Panc1 (cell line): ENCODE measurements at places on chromosomes 12 and 14. TPM values are rescaled to one million over a fixed set of nuclear protein-coding genes. Genes with fewer than 3 reads are reported as not detected.

The KLRG1 gene
- total RNA-seq, result 0.69 TPM

The GUCY2C gene
- total RNA-seq, result 0.13 TPM

GRCh38 chr14:22487941-22488340 lies 101.1 kb downstream of the DAD1 start:
- no peaks in the 10 kb centered on the region for H3K4me1 ChIP-seq
- no peak for DNase-seq
- H3K36me3 ChIP-seq, result no peaks in the 10 kb centered on the region
- no peak overlapping the region for H3K4me3 ChIP-seq
- peaks cover 8% of the 10 kb centered on the region for H3K27me3 ChIP-seq

- H3K36me3 ChIP-seq, result no peaks in the 10 kb centered on the region; the same call in 1 of the 2 replicates
- peaks cover 32% of the 10 kb centered on the region for H3K4me1 ChIP-seq
- H3K27me3 ChIP-seq, result no peaks in the 10 kb centered on the region
- peak overlapping the region; percentile 81 for H3K27ac ChIP-seq
- DNase-seq, result no peak
Observed at GRCh38 chr12:96195845-96196451, 1.8 kb downstream of the ELK3 start.

The OTUB2 gene
- 3.4 TPM for total RNA-seq

The DPY19L2 gene
- total RNA-seq, result 6.6 TPM

The TOMM20L gene
- not detected for total RNA-seq

DNA sequence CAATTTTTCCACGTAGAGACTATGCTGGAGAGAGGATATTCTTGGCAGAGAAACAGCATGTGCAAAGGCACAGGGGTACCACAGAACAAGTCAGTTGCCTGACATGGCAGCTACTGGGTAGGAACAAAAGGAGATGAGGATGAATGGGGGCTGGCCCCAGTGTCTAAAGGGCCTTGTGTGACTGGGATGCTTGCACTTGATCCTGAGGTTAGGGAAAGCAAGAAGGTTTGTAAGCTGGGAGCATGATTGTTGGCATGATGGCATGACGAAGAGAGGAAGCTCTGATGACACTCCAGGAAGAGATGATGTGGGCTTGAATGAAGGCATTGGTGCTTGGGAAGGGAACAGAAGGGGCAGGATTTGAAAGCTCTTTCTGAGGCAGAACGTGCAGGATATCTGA lies 139.1 kb downstream of the ZFP36L1 start:
- H3K4me3 ChIP-seq, result no peak overlapping the region
- H3K36me3 ChIP-seq, result no peaks in the 10 kb centered on the region
- DNase-seq, result no peak
- no peaks in the 10 kb centered on the region for H3K4me1 ChIP-seq
- no peaks in the 10 kb centered on the region for H3K27me3 ChIP-seq
- no peak overlapping the region for H3K27ac ChIP-seq

The MGAT4C gene
- not detected for total RNA-seq

- H3K4me3 ChIP-seq, result no peak overlapping the region
- no peak for DNase-seq
- H3K36me3 ChIP-seq, result no peaks in the 10 kb centered on the region
- H3K4me1 ChIP-seq, result peaks cover 36% of the 10 kb centered on the region
- peak overlapping the region; percentile 46 for H3K27ac ChIP-seq
- no peaks in the 10 kb centered on the region for H3K27me3 ChIP-seq
Observed at GRCh38 chr14:64715628-64716412, 11.6 kb downstream of the PLEKHG3 start.

- DNase-seq, result no peak
- no peak overlapping the region for H3K4me3 ChIP-seq
- H3K27ac ChIP-seq, result no peak overlapping the region
- peaks cover 20% of the 10 kb centered on the region for H3K4me1 ChIP-seq
Observed at GRCh38 chr12:89700191-89700810, 8.3 kb downstream of the ATP2B1 start.

DNA sequence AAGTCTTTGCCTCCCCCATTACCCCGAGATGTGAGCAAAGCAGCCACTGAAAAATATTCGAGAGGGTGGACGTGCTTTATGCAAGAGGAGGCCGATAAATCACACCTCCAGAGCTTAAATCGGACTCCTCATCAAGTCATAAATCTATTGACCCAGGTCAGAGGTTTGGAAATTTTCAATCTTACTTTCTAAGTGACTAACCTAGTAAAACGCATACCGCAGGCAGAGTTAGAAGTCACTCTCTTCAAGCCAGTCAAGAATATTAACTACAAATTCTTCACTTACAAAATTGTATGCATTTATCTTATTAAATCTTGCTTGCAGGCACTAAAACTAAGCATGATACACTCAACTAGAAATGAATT lies 34.9 kb downstream of the GPHB5 start:
- H3K4me1 ChIP-seq, result no peaks in the 10 kb centered on the region
- H3K36me3 ChIP-seq, result no peaks in the 10 kb centered on the region
- H3K27ac ChIP-seq, result no peak overlapping the region
- no peak for DNase-seq
- no peaks in the 10 kb centered on the region; the same call in 1 of the 2 replicates for H3K27me3 ChIP-seq
- H3K4me3 ChIP-seq, result no peak overlapping the region

DNA sequence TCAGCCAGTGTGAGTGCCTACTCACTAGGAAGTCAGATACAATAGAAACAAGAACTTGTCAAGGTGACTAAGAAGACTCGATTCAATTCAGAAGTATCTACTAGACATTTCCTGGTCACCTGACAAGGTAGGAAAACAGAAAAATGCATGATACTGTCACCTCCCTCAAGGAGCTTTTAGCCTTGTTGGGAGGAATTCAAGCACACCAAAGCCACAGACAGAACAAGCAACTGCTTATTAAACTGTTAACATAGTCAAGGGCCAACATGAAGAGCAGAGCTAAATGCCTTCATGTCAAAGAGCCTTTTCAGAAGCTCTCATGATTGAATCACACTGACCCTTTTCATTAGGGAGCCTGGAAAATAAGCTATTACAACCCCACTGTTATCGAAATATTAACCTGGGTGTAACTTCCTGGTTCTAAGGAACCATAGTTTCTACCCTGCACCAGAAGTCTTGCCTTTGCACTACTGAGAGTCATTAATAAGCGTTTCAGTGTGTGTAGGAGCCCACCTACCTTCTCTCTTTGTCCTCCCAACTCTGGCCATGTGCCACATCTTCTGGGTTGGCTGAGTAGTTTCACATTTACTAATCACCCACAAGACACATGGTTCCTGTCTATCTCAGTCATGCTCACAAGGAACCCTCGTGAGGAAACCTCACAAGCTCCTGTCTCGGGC lies 31.0 kb upstream of the LGALS3 start:
- H3K27me3 ChIP-seq, result no peaks in the 10 kb centered on the region
- no peak overlapping the region for H3K4me3 ChIP-seq
- peaks cover 18% of the 10 kb centered on the region for H3K4me1 ChIP-seq
- H3K27ac ChIP-seq, result peak overlapping the region; percentile 41; the same call in 1 of the 2 replicates
- H3K36me3 ChIP-seq, result no peaks in the 10 kb centered on the region
- DNase-seq, result no peak

The ENDOU gene
- total RNA-seq, result not detected

DNA sequence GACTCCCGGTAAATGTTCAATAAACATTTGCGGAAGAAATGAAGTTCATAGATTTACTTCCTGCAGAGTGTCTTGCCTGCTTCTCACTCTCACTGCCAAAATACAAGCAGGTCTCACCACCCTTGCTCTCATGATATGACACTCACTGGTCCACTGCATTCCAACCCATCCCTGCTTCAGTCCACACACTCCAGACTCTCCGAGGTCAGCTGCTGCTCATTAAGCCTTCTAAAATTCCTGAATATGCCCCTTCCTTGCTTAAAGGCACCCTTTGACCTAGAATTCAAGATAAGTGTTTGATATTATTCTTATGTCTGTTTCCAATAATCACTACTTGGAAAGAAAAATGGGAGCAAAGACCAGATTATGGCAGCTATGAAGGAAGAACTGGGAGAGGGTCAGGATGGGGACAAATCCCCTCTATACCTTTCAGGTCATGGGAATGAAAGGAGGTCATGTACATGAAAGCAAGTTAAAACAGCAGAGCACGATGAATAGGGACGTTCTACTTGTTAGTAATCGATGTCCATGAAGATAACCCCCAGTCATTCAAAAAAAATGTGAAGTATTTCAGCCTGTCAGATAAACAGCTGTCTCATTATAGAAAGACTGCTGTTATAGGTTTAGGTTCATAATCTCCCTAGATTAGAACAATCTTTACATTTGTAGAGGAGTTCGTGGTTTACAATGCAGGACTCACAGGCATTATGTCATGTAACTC lies 10.5 kb upstream of the NID2 start:
- no peak overlapping the region for H3K4me3 ChIP-seq
- H3K36me3 ChIP-seq, result no peaks in the 10 kb centered on the region
- no peak for DNase-seq
- H3K4me1 ChIP-seq, result no peaks in the 10 kb centered on the region
- H3K27ac ChIP-seq, result no peak overlapping the region
- peaks cover 2% of the 10 kb centered on the region for H3K27me3 ChIP-seq

DNA sequence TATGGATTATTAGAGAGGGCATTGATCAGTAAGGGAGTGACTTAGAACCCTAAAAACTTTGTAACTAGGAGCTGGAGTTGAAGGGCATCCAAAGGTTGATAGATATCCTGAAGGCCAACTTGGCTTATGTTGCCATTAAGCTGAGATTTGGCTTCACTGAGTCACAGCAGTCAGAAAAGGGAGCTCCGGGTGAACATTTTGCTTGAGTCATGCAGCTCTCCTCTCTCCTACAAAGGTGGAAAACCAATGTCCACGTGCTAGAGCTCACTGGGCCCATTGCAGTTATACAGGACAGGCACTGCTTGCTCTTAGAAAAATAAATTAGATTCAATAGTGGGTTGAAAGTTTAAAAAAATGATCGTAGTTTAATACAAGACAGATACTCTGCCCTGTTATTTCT lies 87.3 kb upstream of the LRIG3 start:
- H3K27me3 ChIP-seq, result no peaks in the 10 kb centered on the region
- H3K27ac ChIP-seq, result no peak overlapping the region
- DNase-seq, result no peak
- no peaks in the 10 kb centered on the region for H3K36me3 ChIP-seq
- H3K4me1 ChIP-seq, result no peaks in the 10 kb centered on the region
